ENCODE measurements at places on chromosomes 5 and 9. TPM values are rescaled to one million over a fixed set of nuclear protein-coding genes. Genes with fewer than 3 reads are reported as not detected.

The AIF1L gene
- total RNA-seq = 1.4 TPM

The FSD1L gene
- 6.0 TPM for total RNA-seq

The SLC36A3 gene
- total RNA-seq = not detected

The MAMDC4 gene
- 5.7 TPM for total RNA-seq

The APBB3 gene
- 8.6 TPM for total RNA-seq

The SMIM33 gene
- total RNA-seq = not detected
